ENCODE measurements at places on chromosomes 1 and 21.

GRCh38 chr21:43917515-43918384 lies 52.7 kb downstream of the AGPAT3 start:
- no peak for DNase-seq

DNA sequence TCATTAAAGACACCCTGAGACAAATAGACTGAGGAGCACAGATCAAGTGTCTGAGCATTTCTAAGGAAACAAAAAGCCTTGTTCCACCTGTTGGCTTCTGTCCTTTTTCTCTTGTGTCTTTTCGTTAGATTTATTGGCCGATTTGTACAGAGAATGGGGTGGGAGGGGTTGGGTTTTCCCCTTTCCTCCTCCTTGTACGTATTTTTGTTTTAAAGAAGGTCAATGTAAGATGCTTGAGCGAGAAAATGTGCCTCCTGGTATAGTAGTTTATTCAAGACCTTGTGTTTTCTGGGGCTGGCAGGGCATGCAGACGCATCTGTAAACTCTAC lies 1.2 kb downstream of the BCL9 start:
- DNase-seq, result no peak

GRCh38 chr1:42210421-42211133 lies 46.0 kb upstream of the GUCA2A start:
- DNase-seq, result peak; percentile 12

- no peak for DNase-seq
These were observed 50.4 kb downstream of the MIGA1 start for GRCh38 chr1:77829851-77830250.

DNA sequence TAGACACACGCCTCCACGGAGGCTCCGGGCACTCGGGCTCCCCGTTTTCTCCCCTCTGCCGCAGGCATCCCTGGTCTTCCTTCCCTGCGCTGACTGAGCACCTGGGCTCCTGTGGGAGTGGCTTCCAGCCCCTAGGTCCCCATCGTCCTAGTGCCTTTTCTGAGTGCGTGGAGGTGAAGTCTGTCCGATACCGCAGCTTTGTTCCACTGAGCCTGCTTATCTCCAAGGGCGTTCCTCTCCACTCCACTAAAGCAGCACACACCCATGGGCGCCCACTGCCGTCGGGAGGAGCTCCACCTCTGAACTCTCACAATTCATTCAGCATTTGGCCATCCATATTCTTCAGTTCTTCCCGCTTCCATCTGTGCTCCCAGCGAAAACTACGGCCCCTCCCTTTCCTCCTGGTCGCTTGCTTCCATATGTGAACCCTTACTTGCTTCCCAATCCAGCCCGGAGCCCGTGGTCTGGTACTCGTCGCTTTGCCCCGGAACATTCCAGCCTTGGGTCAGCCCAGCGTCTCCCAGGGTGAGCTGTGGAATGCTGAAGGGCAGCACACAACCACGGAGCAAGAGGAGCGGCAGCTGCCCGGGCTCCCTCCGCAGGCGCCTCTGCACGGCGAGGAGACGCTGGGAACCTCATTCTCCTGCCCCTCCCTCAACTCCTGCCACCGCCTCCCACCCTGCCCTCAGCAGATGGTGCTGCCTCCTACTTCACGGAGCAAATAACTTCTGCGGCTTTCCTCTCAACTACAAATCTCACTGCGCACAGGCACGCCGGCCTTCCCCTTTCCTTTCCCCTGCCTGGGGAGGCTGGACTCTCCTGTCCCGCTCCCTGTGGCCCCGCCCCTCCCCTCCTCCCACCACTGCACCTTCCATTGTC lies 27.5 kb downstream of the ATP8B2 start:
- DNase-seq, result no peak

- DNase-seq, result peak; percentile 41
These were observed 322 bp downstream of the DCLRE1B start for GRCh38 chr1:113905435-113905861.

DNA sequence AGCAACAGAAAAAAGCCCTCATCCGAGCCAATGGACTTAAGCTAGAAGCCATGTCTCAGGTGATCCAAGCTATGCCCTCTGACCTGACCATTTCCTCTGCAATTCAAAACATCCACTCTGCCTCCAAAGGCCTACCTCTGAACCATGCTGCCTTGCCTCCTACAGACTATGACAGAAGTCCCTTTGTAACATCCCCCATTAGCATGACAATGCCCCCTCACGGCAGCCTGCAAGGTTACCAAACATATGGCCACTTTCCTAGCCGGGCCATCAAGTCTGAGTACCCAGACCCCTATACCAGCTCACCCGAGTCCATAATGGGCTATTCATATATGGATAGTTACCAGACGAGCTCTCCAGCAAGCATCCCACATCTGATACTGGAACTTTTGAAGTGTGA lies 20.7 kb downstream of the NR5A2 start:
- no peak for DNase-seq

- DNase-seq, result no peak
These were observed 113.0 kb downstream of the SIK1 start for GRCh38 chr21:43313939-43314405.

DNA sequence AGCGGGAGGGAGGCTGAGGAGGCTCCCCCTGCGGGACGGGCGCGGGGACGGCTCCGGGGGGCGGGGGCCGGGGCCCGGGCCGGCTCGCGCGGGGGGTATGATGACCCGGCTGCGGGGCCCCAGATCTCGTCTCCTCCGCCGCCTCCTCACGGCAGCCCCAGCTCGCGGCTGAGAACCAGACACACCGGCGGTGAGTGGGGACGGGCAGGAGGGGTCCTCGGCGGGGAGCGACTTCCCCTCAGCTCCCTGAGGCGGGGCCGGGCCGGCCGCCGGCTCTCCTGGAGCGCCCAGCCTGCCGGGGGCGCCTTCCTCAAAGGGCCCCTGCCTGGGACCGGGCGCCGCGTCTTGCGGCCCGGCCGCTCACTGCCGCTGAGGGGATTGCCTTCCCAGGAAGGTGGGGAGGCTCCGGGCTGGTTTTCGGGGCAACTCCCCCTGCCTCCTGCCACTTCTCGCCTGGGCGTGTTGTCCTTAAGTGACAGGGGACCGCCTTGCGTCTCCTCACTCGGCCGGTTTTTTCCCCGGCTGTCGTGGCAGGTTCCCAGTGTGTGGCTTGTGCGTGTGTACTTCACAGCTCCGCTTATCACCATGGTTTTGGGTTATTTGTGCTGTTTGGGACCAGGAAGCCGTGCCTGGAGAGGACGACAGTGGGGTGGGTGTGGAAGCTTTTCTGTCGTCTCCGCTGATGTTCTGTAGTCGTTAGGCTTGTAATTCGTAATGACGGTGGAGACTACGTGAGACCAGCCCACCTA lies 800 bp downstream of the HIPK1 start:
- DNase-seq, result peak; percentile 41

DNA sequence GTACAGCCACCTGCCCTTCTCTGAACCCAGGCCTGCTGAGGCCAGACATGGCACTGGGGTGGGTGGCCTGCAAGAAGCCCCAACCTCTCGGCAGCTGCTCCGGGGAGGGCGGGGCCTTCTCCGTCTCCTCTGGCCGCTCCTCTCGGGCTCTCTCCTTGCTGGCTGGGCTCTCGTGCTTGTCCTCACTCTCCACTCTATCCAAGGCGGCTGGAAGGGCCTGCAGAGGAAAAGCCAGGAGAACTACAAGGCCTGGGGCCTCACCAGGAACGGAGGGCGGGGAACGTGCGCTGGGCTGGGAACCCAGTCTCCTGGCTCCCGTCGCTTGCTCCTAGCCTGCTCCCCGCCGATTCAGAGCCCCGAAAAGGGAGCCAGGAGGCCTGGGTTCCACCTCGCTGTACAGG lies 59.1 kb downstream of the CHD5 start:
- no peak for DNase-seq

DNA sequence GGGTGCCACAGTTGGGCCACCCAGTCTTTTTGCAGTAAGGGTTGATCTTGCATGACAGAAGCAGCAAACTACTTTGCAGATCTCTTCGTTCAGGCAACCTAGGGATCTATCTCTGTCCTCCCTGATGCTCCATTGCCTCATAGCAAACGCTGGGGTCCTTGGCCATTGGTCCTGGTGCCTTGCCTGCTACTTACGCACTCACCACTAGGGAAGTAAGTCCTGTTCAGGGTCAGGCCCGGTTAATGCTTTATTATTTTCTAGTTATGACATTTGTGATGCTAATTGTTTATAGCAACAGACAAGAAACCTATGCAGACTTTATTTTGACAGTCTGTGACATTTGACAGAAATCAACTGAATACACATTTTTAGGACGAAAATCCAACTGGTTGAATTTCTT lies 326.5 kb upstream of the FMN2 start:
- DNase-seq, result no peak

- no peak for DNase-seq
These were observed 11.0 kb upstream of the CPLANE2 start for GRCh38 chr1:16248007-16248436.

DNA sequence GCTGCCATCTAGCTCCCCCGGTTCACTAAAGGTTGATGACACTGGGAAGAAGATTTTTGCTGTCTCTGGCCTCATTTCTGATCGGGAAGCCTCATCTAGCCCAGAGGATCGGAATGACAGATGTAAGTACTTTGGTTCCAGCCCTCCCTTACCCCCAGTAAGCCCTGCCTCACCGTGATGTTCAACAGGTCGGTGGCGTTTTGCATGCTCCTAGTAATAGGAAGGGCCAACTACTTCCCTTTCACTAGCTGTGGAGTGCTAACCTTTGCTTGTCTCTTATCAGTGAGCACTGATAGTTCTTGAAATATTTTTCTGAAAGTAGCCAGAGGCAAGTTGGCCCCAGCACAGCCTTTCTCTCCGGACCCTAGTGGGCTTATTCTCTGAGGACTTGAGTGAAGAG lies 7.5 kb downstream of the RNF220 start:
- no peak for DNase-seq

GRCh38 chr1:119779869-119780356 lies 11.2 kb upstream of the HMGCS2 start:
- no peak for DNase-seq

GRCh38 chr1:152110860-152111514 lies 4.3 kb downstream of the TCHH start:
- peak; percentile 62 for DNase-seq

DNA sequence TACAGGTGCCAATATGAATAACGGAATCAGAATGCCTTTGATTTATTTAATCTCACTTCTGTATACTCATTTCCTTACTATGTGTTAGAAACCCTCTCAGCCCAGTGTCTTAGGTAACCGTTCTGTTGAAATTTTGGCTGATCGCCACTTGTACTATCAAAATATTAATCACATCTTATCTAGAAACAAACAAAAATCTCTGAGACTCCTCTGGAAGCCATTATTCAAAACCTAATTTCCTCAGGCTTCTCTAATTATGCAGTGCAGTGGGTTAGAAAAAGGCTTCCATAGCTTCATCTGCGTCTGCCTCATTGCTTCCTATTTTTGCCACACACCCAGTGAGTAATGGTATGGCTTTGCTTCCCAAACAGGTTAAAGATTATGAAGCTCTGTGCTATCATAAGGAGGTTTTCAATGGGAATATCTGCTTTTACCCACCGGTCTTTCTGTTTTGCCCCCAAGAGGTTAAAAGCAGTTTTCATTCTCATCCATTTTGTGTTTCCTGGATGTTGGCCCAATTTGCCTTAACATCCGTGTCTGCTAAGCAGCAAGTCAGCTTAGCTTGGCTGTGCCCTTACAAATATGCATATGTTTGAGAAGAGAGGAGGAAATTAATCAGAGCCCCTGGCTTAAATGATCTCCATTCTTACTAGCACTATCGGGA lies 129.6 kb downstream of the RYR2 start:
- no peak for DNase-seq

GRCh38 chr1:155085504-155086127 lies 7.0 kb downstream of the EFNA3 start:
- DNase-seq, result peak; percentile 38

DNA sequence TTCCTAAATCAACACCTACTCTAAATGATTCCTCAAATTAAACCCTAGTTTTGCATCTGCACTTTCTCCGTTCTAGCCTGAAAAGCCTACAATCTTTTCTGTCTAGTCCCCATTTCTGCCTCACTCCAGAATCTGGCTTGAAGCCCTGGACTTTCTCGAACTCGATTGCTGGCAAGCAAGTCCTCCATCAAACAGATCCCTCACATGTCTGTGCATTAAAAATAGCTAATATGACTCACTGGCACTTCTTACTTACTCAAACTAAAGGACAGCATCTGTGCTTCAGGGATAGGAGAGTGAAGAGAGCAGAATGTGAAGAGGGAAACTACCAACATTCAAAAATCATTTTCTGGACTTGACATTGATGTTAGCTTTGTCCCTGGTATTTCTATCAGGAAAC lies 51.8 kb upstream of the CXADR start:
- DNase-seq, result no peak

DNA sequence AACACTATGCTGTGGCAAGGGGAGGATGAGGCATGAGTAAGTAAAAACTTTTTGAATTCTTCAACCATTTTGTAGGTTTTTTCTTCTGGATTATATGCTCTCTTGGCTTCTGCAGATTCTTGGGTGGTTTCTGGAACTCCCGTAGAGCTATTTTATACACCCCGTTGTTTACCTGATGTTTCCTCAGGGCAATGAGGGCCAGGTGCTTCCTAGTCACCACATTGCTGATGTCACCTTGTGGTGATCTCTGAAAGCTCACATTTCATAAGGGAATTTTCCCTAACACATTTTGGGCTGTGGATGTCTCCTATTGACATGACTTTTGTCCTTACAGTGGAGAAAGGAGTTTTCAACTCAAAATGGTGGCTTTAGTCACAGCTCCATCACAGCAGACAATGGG lies 356.6 kb downstream of the PLA2G4A start:
- no peak for DNase-seq

DNA sequence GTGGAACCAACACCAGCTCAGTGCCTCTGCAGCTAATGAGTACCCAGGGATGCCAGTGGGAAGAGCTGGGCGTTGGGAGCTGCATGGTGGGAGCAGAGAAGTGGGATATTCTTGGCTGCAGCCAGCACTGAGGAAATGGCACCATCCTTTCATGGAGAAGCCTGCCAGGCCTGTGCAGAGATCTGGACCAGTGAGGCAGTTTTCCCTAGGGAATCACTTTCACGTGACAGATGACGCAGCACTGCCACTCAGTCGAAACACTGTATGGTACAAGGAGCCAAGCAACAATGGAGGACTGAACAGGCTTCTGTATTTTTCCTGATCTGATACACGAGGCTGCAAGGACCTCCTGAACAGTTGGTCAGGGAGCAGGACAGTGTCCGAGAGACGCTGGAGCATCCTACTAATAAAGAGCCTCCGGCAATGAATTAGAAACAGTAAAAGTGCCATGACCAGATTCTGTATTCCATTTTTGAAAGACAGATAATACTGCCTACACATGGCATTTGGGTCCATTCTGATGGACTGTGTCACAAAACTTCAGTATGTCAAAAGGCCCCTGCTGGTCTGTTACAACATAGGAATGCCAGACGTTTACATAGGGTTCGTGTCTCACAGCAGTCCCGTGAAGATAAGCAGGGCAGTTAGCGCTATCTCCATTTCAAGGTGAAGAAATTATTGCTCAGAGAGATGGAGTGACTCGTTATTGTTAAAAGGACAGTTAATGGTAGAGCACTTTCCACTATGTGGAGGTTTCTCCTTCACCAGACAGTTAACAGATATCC lies 44.0 kb upstream of the LMO4 start:
- no peak for DNase-seq

GRCh38 chr1:234539666-234540403 lies 60.9 kb upstream of the TARBP1 start:
- DNase-seq, result no peak

DNA sequence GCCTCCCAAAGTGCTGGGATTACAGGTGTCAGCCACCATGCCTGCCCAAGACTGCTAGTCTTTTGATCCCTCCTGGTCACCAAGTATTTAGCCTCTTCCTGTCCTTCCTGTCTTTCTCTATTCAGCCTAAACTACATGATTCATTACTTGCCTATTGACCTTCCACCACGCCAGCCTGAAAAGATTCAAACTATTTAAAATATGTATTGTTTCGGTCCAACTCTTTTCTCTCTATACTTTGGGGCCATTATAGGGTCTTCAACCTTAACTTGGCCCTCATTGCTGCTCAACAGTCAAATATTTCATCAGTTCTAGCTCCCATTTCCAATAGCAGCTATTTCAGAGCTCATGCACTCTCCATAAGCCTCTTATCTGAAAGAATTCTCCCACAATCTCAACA lies 153.0 kb downstream of the TNFSF18 start:
- peak; percentile 82 for DNase-seq
